Esophagus muscularis mucosa (tissue), 4 donors: ENCODE measurements at places on chromosomes 4 and X.

DNA sequence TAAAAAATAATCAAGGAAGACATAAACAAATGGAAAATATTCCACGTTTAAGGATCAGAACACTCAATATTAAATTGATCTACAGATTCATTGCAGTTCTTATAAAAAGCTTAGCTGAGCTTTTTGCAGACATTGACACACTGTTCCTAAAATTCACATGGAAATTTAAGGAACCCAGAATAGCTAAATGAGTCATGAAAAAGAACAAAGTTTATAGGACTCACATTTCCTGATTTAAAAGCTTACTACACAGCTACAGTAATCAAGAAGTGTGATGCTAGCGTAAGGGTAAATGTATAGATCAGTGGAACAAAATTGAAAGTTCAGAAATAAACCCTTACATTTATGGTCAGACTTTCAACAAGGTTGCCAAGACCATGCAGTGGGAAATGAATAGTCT lies 33.1 kb downstream of the NSUN7 start:
- DNase-seq = no peak

- no peak for DNase-seq
Measured at GRCh38 chr4:104524591-104524990, 29.9 kb upstream of the CXXC4 start.

DNA sequence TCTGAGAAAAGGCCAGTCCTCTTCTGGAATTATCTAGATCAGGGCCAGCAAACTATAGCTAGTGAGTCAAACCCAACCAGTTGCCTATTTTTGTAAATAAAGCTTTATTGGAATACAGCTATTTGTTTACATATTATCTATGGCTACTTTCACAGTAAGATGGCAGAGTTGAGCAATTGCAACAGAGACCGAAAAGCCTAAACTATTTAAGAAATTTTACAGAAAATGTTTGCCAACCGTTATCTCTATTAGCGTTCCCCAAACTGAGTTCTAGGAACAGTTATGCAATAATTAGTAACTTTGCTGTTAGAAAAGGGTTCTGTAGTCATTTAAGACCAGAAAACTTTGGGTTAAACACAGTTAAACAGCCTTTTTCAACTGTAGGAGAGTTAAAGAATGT lies 10.5 kb downstream of the TEX13B start:
- no peak for DNase-seq

GRCh38 chr4:152185786-152186550 lies 349.9 kb downstream of the FBXW7 start:
- no peak for DNase-seq

GRCh38 chr4:81346719-81347118 lies 125.0 kb downstream of the RASGEF1B start:
- DNase-seq = no peak

DNA sequence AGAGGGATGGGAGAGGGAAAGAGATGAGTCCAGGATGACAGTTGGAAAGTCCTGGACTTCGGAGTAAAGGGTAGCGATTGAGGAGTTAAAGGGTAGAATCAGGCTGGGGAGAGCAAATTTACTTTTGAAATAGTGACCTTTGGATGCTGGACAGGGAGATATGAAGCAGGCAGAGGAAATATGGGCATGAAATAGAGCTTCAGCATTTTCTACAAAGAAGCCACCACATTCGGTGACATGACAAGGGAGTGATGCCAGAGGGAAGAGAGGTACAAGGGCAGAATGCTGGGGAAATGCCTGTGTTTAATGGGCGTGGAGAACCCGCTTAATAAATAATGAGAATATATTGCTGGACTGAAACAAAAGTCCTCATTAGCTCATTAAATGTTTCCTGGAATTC lies 92.7 kb downstream of the TBL1X start:
- DNase-seq = no peak

DNA sequence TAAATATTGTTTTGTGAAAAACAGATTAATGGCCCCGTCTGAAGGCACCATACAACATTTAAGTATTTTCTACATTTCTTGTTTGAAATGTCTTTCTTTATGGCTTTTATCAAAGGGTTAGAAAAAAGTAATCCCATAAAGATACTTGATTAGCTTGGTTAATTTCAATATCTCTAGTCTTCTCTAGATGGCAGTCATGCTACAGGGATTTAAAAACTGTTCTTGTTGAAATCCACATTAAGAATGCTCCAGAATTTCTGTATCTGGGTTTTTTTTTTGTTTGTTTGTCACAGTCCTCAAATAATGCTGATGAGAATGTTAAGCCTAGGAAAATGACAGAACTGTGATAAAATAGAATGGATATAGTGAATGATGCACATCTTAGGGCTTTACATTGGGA lies 109.0 kb upstream of the AADAT start:
- no peak for DNase-seq

- no peak for DNase-seq
Measured at GRCh38 chr4:103008875-103009729, 10.4 kb downstream of the SLC9B1 start.

DNA sequence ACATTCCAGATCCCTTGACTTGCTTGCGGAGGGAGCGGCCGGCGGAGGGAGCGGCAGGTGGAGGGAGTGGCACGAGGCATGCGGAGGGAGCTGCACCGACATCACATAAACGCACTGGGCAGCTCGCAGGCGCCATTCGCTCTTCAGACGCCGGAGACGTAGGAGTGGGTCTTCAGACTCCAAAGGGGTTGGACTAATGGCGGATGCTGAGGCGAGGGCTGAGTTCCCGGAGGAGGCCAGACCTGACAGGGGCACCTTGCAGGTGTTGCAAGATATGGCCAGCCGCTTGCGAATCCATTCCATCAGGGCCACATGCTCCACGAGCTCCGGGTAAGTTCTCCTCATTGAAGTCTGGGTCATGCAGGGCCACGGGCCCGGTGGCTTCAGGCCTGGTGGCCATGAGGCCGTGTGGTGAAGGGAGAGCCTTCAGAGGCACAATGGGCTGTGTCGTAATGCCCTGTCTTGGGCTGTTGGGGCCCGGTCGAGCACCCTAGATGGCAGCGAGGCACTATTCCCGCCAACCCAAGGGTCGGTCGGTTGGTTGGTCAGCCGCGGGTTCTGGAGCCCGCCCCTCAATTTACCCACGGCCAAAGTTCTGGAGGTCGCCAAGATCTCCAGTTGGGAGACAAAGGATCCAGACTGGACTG lies at the start of gene TKTL1:
TKTL1 (plus strand) TSS at position 132 of the 647 bp plus-strand sequence; CDS start at position 197, 65 bp downstream.
- DNase-seq = no peak

DNA sequence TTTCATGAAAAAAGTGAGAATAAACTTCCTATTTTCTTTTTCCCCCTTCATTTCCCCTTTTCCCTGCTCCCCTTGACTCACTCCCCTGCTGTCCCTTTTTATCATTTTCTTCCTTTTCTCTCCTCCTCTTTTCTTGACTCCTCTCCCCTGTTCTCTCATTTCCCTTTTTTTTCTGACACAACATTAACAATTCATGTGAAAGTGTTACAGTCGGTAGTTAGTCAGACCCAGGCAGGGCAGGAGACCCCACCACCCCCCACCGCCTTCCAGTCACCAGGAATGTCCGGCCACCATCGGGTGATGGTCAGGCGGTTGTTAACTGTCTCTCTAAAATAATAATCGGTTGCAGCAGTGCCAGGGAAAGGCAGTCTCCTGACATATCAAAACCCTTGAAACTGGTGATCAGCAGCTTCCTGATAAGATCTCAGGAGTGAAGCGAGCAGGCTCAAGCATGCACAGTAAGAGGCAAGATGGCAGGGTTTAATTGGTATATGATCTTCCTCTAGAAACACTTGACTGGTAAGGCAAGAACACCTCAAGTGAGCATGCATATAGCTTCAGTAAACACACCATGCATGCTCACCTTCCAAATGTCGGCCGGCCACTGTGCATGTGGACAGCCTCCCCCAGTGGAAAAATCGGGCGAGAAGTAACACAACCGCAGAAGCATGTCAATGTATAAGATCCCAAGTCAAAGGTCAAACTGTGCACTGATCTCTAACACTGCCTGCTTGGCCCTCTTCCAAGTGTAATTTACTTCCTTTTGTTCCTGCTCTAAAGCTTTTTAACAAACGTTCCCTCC lies 191.4 kb downstream of the NDST4 start:
- DNase-seq = no peak

DNA sequence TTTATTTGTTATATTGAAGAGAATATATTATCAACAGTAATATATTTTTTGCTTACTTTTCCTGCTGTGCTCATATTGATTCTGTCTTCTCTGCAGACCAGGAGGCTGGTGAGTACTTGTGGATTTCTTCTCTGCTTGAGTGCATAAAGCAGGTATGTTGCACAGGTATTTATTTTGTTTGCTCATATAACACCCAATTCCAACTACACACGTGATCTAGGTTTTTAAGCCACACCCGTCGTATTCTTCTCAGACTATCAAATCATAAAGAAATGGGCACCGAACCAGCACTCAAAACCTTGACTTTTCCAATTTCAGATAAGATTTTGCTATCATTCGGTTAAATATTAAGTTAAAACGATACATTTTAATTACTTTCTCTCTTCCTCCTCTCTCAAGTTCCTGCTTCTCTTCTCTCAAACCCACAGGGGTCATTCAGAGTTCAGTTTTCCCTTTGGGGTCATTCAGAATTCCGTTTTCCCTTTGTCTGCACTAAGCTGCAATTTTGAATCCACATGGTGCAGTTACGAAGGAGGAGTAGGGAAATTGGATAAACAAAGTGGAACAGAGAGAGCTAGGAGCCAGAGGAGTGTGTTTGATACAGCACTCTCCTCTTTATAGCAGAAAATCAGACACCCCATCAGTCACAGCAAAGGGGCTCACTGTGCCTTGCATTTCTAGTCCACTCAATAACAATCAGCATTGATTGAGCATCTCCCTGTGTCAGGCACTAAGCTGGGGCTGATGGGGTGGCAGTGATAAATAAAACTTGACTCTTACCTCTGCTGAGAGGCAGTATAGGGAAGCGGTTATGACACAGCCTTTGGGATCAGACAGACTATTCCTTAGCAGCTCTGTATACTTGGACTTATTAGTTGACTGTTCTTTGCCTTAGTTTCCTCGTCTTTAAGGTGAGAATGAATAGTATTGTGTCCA lies at the start of gene ADH1C:
ADH1C (minus strand) TSS at position 145 of the 936 bp plus-strand sequence; CDS start at position 74, 71 bp downstream.
- DNase-seq = no peak

GRCh38 chrX:143363419-143363818 lies 153.9 kb downstream of the SPANXN3 start:
- no peak for DNase-seq

DNA sequence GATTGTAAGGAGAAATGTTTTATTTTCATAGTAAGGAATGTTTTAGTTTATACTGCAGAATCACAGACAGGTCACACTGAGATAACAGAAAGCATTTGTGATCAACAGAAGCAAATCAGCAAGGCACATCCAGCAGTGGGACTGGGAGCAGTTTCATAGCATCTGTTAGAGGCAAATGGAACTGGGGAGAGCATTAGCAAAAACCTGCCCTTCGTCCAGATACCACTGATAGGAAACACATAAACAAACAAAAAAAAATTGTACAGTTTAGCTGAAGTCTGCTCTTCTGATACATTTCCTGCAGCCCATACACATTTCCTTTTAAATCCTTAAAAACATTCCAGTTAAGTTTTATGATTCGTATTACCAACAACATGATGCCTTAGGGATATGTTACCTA lies 374.3 kb downstream of the PCDH7 start:
- DNase-seq = no peak

DNA sequence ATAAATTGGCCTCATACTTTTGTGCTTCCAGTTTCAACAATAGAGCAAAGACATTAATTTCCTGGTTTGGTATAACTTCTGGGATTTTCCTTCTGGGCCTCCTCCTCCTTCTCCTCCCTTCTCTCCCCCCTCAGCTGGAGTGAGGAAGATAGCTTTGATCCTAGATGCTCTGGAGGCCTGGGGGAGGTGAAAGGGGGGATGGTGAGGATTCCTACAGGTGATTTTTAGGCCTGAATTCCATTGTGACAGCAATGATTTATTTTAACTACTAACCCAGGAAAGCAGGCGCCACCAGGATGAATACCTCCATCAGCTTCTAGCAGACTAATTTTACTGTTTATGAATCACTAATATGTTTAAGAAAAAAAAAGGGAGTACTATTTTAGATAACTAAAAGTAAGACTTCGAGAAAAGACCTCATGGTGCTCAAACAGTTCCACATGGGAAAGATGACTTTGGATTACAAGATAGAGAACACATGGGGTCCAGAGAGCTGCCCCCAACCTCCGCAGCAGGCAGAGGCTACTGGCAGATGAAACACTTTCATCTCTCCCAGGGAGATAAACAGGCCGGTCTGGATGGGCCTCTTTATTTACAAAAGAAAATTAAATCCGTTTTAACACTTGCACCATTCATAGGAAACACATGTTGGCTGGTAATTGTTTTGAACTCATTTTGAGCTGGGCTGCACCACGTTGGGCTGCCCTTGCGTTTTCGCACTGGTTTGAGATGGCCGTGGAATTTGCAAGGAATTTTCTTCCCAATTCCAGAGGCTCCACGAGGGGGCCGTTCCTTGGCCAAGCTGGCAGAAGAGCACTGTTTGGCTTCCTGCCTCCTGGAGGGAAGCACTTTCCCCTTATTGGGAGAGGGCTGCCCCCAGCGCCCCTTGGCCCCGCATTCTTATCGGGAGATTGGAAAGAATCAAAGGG lies 125.1 kb upstream of the STX18 start:
- DNase-seq = no peak

DNA sequence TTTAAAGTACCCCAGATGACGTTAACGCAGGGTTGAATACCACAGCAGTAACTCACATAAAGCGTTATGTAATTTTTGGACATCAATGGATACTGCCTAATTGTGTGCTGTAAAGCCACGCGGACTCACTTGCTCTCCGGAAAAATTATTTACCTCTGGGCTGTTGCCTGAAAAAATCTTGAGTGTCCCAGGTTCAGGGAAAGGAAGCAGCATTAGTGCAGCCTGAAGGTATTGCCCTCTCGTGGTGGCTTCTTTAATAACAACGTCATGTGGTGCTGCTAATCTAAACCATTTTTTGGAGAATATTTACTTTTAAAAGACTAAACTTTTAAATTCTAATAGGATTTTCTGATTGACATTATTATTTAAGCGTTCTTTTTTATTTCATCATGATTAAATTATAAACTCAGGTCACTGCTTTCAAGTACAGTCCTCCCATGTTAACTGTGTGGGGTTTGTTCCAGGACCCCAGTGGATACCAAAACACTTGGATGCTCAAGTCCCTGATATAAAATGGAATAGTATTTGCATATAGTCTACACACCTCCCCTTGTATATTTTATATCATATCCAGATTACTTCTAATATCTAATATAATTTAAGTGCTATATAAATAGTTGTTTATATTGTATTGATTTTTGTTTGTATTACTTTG lies 384.8 kb downstream of the FAM133A start:
- no peak for DNase-seq

DNA sequence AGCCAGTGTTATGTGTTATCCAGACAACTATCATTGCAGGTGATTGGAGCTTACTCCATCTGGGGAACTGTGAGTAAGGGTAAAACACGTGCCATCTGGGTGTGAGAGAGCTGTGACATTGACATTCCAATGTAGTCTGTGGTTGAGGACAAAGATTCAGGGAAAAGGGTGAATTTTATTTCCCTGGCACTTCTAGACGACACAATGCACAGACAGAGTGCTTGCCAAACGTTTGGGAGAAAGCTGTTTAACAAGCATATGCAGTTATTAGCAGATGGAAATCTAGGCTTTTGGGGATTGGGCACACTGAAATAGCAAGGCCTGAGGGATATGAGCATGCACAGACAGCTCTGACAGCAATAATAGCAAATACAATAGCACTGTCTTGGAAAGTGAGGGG lies 21.3 kb upstream of the CTSO start:
- DNase-seq = no peak

GRCh38 chr4:59091146-59092142 lies 1981.3 kb upstream of the IGFBP7 start:
- no peak for DNase-seq
